T1000 (cell line): ENCODE measurements at places on chromosomes 6 and 20.

DNA sequence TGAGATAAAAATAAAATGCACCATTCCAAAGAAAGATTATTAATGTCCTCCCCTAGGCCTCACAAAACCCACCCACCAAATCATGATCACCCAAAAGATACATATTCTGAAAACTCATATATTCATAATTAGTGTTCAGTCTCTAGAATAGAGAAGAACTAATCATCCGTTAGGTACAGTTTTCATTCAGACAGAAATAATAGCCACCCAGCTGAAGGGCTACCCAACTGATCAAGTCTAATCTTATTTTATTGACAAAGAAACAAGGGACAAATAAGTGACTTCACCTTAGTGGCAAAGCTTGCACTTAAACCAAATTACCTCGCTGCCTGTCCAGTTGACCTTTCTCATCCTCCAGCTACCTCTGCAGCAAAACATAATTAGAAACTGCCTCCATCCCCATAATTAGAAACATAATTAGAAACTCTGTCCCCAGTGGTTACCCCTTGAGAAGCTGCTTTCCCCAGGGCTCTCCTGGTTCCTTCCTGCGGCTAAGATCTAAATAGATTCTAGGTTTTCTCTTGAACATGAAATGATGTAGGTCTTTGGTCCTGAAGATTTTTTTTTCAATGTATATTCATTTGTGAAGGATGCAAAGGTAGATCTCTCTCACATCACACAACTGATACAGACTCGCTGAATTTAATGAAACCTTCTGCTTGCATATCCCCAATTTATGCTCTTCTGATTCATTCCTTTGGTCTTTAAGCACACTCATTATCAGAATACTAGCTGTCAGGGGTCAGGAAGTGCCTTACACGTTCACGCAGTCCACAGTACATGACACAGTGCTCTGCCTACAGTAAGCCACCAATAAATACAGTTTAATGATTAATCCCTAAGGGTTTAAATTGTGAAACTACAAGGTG, 46.3 kb downstream of the HBS1L start:
- no peak for DNase-seq

DNA sequence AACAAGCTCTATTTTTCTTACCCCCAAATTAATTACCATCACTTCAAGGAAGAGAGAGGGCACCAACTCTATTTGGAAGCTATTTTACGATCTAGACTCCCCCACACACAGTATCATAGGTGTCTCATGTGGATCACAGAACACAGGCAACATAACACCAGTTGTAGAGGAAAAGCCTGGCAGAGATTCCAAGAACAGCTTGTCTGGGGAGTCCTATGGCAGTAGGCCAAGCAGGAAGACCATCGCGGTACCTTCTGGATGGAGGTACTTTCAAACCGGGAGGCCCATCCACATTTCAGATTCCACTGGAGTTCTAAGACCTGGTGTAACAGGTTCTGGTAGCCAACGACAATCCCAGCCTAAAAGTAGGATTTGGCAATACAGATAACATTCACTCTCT, 37.6 kb upstream of the SPDEF start:
- no peak for DNase-seq

GRCh38 chr6:62669831-62670230, 383.8 kb upstream of the KHDRBS2 start:
- DNase-seq: no peak

DNA sequence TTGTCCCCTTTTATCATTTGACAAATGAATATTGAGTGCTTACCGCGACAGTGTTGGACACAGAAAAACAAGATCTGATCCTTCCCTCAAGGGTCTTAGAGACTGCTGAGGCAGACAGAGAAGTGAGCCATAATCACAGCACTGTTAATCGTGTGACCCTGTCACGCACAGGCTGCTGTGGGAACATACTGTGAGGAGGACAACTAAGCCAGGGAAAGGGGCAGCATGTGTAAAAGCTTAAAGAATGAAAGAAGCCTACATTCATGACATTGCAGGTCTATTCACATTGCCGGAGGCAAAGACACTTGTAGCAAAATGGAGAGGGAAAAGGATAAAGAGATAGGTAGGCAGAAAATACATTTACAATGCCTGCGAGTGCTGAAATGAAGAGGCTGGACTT, 32.7 kb downstream of the TRDN start:
- no peak for DNase-seq

DNA sequence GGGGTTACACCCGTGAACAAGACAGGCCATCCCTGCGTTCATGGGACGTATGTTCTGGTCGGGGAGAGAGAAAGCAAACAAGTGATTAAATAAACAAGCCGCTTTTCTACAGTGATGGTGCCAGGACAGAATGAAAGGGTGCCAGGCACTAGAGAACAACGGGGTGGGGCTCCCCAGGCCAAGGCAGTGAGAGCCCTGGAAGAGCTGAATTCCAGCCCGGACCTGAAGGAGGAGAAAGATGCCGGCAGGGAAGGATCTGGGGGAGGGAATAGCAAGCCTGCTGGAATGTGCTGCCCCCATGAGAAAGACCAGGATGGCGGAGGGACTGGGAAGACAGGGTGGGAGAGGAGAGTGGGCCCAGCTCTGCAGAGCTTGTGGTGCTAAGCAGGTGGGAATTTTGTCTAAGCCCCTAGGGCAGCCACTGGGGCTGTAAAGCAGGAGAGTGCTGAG, 7.5 kb downstream of the SNAI1 start:
- DNase-seq: no peak

GRCh38 chr6:161644521-161644920, 370.7 kb upstream of the AGPAT4 start:
- DNase-seq: no peak

- no peak for DNase-seq
Measured at GRCh38 chr6:106453756-106454367, 93.3 kb downstream of the CRYBG1 start.

- no peak for DNase-seq
Measured at GRCh38 chr6:113855500-113856374, 1.4 kb upstream of the MARCKS start.

DNA sequence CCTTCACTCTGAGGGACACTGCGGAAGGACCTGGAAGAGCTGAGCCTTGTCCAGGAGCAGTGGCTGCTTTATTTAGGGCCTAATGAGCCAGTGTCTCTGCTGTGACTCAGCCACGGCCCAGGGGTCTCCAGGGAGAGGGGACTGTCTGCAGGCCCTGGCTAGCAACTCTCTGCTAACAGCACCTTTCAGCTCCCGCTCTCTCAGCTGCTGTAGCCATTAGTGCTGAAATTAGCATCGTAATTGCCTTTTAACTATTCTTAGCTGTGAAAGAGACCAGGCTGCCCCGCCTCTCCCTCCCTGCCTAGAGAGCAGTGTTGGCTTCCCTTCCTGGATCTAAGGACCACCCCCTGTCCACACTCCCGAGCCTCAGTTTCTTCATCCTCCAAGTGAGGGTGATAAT, 53.1 kb upstream of the SLC32A1 start:
- DNase-seq: no peak

DNA sequence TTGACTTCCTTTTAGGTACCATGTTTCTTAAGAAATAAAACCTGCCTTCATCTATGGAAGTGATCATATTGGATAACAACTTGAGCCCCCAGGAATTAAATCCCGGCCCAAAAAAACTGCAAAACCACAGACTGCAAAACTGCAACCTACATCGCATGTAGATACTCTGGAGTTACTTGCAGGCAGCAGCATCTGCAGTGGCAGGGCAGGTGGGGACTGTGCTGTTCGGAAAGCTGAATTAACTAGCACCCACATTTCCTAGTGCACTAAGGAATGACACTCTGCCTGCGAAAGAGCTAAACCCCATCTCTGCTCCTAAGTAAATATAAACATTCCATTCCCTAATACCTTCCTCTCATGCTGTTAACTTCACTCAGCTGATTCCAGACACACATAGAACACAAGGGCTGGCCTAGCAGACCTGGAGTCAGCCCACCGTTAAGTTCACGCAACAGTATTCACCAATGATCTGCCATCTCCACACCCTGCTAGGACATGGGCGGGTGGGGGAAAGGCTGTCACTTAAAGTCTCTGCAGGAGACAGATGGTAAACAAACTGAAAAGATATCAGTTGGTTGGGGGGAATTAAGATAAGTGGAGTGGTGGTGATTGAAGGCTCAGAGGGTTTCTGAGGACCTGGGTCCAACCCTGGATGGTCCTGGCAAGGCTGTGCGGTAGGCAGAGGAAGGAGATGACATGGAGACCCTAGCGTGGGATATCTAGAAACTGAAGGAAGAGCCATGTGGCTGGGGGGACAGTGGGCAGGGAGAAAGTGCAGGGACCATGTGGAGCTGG, 128.4 kb downstream of the SYCP2 start:
- DNase-seq: no peak
